Fibroblast of upper back skin (primary cell): ENCODE measurements at places on chromosomes 1 and 21.
A peak's percentile ranks its signal among the peaks of the same experiment; 100 is the strongest.

- peak; percentile 32 for DNase-seq
Measured at GRCh38 chr1:171742577-171742922, 685 bp upstream of the VAMP4 start.

- DNase-seq: peak; percentile 39
Measured at GRCh38 chr1:53519421-53519820, 60.2 kb downstream of the DMRTB1 start.

DNA sequence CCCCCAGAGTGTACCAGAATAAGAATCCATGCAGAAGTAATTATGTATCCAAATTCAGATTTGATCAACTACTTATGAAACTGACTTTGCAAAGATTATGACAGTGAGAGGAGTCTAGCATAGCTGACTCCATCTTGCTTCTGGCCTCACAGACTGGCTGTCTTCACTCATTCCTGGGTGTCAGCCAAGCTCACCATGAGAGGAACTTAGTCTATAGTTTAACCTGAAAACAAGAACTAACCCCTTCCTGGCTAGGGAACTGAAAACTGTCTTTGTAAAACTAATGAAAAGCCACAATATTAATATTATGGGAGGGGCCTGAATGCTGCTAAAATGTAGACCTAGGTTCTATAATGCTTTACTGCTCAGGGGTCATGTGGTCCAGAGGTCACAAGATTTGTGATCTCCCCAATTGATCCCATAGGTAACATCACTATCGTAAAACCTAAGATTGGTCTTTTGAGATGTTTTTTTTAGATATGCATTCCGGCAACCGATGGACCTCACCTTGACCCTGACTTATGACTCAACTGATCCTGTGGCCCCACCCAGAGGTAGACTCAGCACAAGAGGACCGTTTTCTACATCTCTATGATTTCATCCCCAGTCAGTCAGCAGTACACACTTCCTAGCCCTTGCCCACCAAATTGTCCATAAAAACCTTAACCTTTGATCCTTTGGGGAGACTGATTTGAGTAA is 55.2 kb downstream of the ATP1B1 start:
- DNase-seq: peak; percentile 26

GRCh38 chr1:65232461-65232990 is 76.8 kb upstream of the DNAJC6 start:
- peak; percentile 14 for DNase-seq

GRCh38 chr1:3293563-3294080 is 160.8 kb upstream of the ARHGEF16 start:
- DNase-seq: no peak

DNA sequence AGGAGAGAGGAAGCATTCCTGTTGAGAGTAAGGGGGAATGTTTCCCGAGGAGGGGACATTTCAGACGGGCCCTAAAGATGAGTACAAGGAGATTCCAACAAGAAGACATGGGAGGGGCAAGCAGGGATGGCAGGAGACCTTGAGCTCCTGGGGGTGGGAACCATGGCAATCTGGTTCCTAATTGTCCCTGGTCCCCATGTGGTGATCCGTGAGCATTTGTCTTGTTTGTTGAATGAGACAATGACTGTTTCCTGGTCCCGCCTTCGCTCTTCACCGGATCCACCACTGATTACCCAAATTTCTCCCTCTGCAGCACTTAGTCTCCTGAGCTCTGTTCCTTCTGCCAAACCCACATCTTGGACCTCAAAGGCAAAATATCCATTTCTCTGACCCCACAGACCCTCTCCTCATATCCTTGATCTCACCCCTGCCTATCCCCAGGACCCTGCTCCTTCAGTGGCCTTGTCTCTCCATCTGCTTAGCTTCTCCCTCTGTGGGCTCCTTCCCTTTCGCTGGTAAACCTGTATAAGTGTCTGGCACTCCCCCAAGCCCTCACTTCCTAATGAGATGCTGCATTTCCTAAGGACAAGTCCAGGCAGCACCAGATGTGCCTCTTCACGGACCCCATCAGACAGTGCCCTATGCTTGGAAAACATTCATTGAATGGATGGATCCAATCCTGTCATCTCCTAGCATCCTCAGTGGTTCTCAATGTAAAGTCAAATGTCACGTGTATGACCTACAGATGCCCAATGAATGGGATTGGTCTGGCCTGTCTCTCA is 8.3 kb upstream of the CSF1 start:
- no peak for DNase-seq

DNA sequence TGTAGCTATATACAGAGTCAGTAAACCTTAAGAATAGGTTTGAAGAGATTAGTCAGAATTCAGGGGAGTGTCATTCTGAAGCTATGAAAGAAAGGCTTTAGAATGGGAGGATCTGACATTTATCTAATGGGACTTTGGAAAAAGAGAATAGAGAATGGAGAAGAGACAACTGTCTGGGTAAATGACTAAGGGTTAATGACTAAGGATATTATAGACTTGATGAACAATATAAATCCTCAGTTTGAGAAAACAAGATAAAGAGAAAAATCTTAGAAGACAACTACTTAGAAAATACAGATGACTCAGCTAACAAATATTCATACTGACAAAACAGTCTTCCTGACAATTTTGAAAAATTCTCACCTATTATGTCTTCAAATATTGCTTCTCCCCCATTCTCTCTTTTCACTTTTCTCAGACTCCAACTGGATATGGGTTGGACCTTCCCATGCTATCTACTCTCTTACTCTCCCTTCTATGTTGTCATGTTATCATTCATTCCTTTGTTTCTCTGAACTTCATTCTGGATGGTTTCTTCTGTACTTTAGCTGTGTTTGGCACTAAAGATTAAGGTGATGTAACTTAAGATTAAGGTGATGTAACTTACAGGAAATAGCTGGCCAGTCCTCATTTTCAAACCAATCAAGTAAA is 20.4 kb downstream of the SLC16A1 start:
- peak; percentile 85 for DNase-seq

- DNase-seq: no peak
Measured at GRCh38 chr1:115242543-115242942, 95.5 kb downstream of the NGF start.

GRCh38 chr1:168386949-168387586 is 106.4 kb downstream of the TBX19 start:
- DNase-seq: no peak

GRCh38 chr1:186155594-186155993 is 219.5 kb downstream of the TPR start:
- peak; percentile 88 for DNase-seq

GRCh38 chr1:22739648-22740385 is 29.2 kb downstream of the EPHB2 start:
- peak; percentile 95 for DNase-seq

DNA sequence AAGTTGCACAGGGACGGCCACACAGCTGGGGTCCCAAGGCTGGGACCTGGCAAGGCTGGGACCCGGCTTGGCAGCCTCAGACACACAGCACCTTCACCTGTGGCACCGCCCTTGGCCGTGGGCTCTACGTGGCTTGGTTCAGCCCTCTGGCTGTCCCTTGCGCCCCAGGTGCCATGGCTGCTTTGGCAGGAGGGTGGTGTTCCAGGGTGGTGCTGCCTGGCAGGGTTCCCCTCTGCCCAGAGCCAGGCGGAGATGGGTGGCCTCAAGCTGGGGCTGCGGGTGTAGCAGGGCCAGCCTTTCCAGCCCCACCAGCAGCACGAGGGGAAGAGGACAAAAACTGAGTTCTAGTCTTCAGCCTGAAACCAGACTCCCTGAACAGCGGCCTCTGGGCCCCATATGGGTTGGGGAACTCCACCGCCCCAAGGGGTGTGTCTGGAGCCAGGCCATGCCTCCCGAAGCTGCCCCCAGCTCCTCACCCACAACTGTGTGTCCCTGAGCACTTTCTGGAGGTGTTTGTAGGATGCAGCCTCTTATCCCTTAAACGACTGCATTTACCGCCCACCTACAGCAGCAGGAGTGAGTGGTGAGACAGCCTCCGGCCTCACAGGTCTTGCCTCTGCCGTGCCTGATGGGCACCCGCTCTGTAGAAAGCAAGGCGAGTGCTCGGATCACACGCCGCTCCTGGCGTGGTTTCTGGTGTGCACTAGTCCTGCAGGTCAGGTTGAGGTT is 92.3 kb downstream of the PDE9A start:
- no peak for DNase-seq

DNA sequence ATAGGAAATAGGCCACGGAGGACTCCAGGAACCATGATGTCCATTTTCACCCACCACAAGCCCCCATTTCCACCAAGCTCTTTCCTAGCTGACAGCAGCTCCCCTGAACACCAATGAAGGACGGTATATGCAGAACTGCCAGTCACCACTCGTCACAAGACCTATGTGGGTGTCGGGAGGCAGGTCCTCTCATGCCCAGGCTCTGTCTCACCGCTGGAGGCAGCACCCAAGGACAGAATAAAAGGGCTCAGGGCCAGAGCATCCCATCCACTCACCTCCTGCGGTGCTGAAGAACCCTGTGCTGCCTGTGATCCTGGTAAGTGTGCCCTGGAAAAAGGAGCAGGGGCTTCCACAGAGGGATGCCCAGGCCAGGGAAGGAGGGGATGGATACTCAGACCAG is at the start of gene LCE1F:
LCE1F (plus strand) TSS at position 266 of the 400 bp plus-strand sequence. CDS start 1,232 bp downstream, outside the sequence.
- no peak for DNase-seq

- DNase-seq: no peak
Measured at GRCh38 chr1:1960480-1961196, 41.6 kb upstream of the TMEM52 start.

GRCh38 chr1:173866413-173867115 is 1.2 kb downstream of the GAS5 start:
- no peak for DNase-seq

DNA sequence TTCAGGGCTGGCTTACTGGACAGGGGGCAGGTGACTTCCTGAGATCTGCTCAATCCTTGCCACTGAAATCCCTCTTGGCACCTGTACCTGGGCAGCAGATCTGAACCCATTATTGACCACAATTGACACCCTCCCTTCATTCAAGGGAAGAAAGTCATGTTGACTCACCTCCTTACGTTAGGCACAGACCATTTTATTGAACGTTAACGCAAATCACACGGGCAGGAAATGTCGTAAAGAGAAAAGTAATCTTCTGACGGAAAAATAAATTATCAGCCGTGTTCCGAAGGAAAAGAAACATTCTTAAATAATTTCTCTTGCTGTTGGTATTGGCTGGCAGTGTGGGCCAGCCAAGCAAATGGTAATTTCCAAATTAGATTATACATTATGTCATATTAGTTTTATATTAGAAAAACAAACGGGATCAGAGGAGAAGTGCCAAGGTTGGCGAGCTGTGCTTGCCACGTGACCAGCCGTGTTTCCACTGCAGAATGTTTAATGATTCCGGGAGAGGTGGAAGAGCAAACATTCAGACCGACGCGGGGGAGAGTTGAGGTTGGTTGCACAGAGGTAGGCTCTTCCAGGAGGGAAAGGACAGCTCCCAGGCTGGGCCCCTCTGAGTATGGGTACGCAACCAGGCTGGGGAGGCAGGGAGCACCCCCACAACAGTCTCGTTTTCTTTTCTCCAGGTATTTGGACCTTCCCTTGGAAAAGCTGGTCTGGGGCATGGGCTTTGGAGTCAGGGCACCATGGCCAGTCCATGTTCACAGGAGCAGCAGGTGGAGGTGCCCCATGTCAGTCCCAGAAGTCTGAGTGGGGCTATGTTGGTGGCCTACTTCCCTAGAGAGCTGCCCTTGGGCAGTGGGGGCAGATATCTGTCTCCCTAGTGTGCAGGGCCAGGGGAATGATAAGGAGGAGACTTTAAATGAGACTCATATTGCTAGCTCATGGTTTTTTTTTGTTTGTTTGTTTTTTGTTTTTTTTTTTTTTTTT is 121.1 kb downstream of the FOXD2 start:
- no peak for DNase-seq

DNA sequence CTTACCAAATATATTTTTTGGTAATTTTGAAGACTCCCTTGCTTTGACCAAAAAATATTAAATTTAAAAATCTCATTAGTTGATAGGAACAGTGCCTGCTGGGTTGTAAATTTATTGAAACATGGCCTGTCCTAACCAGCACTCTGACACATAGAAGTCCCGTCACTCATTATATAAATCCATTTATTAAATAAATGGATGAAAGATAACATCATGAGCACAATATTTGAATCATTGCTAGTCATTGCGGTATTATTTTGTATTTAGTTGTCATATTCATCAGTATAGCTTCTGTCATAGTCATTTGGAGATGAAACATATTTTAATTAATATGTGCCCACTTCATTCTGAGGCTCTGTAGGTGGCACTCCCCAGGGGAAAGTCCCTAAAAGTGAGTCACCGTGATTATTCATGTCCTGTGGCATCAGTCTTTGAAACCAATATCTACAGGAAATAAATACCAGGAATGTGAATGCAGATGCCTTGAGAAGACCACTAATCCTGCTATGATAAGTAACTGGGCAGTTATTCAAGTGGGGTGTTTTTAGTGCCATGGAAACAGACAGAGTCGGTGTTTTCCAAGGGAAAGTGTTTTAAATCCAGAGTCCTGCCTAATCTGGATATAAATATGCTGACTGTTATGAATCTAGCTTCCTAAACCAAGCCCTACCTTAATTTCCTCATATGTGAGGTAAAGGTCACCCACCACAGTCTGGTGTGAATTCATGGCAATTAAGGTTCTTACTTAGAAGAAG is 302.0 kb downstream of the DUSP10 start:
- DNase-seq: peak; percentile 96

GRCh38 chr1:167934426-167935215 is 1.9 kb upstream of the DCAF6 start:
- DNase-seq: no peak

- DNase-seq: no peak
Measured at GRCh38 chr1:28322194-28322593, 6.6 kb upstream of the MED18 start.

DNA sequence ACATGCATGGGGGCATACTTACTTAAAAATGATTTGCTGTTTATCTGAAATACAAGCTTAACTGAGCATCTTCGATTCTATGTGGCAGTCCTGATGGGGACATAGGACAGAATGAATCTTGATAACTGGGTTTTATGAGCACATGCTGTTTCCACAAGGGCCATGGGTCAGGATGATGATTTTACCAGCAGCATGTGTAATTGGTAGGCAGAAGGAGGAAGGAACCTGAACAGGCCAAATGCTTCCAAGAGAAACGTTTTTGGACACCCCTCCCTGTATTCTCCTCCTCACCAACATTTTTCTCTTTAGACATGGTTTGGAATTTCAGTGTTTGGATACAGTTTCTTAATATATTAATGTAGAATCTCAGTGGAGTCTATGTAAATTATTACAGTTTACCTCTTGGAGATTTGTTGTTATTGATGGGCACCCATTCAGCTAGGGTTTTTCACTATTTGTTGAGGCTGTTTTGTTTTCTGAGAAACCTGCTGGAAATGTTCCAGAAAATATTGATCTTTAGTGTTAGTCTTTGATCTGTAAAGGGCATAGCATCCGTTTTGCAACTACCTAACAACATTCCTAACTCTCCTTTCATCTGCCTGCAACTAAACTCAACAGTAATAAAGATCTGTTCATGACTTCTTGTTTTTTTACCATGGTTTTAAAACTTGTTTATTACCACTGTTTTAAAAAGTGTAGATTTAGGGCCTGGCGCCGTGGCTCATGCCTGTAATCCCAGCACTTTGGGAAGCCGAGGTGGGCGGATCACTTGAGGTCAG is 42.0 kb downstream of the TBCE start:
- no peak for DNase-seq
